Stimulated activated CD4-positive, alpha-beta T cell treated with anti-CD3 and anti-CD28 coated beads, Interleukin-12 subunit alpha, Interleukin-12 subunit beta, amount 100 ng/mL, for 4 hours (primary cell): ENCODE measurements at places on chromosomes 3 and 15.

DNA sequence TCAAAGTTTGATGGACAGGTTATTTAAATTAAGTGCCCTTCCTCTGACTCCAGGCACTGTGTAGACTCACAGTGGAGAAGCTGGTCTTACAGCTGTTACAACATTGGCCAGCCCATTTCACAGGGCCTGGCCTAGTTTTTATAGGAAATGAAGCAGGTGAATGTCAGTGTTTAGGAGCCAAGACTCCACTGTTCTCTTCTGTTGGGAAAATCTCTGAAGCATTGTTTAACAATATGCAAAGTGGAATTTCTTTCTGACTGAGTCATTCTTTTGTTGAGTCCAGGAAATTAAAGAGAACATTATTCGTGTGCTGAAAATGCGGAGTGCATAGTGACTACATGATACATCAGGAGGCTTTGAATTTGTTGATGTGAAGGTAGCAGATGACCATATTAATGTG is 64.7 kb downstream of the ARRDC4 start:
- no peak for DNase-seq

- peak; percentile 6 for DNase-seq
Measured at GRCh38 chr3:9135930-9136525, 113.4 kb downstream of the SRGAP3 start.

- no peak for DNase-seq
Measured at GRCh38 chr3:17793542-17794195, 51.2 kb upstream of the TBC1D5 start.

DNA sequence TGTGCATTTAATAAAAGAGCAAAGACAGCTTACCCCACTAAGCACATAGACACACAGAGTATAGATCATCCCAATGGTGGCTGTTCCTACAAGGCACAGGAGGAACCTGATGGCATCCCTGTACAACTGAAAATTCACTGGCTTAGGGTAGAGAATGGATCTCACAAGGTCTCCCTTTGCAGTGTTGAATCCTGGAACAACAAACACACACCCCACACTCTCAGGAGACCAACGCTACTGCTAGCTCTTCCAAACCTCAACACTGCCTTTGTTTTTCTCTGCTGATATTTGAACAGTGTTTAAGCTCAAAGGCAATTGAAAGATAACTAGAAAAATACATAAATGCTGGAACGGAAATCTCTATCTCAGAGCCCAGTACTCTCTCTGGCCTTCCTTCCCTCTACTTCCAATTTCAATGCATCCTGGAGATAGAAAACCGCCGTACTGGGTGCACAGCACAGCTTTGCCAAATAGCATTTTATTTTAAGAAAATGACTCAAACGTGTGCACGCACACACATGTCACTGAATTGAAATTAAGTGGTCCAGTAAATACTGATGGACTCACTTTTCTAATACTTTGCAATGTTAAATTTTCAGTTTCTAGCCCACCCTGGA is 87.5 kb upstream of the ATP13A5 start:
- no peak for DNase-seq

- DNase-seq, result no peak
Measured at GRCh38 chr3:150335631-150336030, 72.5 kb upstream of the TSC22D2 start.

GRCh38 chr3:122609798-122610559 is 32.5 kb downstream of the PARP15 start:
- DNase-seq, result no peak

DNA sequence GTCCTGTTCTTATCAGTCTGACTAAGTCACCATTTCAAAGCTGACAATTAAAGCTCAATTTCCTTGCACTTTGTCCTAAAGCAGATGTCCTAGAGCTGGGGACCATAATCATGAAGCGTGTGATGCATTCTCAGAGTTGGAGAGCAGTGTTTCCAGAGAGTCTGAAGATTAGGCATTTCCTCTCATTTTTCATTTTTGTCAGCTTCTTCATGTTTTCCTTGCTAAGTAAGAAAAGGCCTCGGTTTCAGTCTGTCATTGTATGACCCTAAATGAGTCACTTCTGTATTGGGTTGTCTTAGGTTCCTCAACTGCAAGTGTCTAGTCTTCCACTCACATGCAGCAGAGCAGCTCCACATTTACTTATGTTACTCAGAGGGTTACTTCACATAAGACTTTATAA is 257.2 kb upstream of the TPRG1 start:
- no peak for DNase-seq

DNA sequence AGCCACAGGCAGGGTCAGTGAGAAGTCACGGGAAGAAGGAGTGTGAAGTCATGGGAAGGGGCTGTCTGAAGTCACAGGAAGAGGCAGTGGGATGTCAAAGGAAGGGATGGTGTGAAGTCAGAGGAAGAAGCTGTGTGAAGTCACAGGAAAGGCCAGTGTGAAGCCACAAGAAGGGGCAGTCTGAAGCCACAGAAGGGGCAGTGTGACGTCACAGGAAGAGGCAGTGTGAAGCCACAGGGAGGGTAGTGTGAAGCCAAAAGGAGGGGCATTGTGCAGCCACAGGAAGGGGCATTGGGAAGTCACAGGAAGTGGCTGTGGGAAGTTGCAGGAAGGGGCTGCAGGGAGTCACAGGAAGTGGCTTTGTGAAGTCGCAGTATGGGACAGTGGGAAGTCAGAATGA is 35.1 kb downstream of the GASK1A start:
- no peak for DNase-seq

GRCh38 chr3:125165189-125165947 is 47.2 kb downstream of the SLC12A8 start:
- DNase-seq, result no peak

- no peak for DNase-seq
Measured at GRCh38 chr15:57545995-57546394, 45.7 kb upstream of the MYZAP start.

DNA sequence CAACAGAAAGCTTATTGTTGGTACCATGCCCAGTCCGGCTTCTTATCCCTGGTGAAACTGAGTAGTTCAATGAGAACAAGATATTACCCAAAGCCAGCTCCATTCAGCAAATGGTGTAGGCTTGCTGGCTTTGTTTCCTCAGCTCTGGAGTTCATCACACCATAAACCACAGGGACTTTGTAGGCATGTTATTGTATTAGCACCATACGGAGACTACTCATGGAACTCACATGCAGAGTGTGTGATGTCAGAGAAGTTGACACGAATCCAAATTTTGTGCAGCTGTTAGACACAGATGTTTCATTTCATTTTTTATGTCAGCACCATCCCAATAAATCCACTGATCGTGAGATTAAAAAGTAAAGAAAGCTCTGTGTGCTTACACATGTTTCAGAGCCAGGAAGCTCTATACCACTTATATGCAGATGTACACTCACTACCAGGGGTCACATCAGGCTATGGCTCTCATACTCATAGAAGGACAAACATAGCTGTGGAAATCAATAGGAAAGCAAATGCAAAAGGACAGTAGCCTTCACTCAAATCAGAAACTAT is 63.4 kb upstream of the LEKR1 start:
- no peak for DNase-seq

- DNase-seq, result no peak
Measured at GRCh38 chr3:5162102-5162501, 25.4 kb upstream of the EDEM1 start.

DNA sequence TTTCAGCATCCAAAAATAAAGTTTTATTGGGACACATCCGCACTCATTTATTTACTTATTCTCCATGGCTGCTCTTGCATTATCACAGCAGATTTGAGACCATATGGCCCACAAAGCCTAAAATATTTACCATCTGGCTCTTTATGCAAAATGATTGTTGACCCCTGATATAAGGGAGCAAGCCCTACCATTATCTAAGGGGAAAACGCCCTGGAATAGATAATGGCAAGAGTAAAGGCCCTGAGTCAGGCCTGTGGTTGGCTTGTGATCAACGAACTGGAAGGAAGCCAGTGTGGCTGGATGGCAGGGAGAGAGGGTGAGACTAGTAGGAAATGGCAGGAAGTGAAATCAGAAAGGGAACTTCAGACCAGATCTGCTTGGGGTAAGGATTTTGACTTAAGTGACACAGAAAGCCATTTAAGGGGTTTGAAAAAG is 24.6 kb upstream of the DMXL2 start:
- DNase-seq, result no peak

DNA sequence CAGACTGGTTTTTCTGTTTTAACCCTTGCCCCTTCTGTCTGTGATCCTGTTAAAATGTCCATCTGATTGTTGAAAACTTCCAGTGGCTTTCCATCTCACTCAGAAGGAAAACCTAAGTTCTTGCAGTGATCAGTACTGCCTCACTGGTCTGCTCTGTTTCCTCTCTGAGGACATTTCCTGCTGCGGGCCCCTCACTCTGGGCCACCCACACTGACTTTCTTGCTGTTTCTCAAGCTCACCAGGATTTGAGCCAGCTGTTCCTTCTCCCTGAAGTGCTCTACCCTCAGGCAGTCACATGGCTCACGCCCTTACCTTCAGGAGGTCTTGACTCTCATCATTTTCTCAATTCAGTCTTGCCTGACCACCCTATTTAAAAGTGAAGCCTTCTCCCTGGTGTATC is 1.8 kb downstream of the GRK7 start:
- DNase-seq, result no peak

- no peak for DNase-seq
Measured at GRCh38 chr3:174444391-174444790, 414.7 kb upstream of the NAALADL2 start.
